ENCODE measurements at places on chromosomes 13 and 19.

- no peak for DNase-seq
These were observed 6.7 kb downstream of the LONP1 start for GRCh38 chr19:5713228-5713627.

DNA sequence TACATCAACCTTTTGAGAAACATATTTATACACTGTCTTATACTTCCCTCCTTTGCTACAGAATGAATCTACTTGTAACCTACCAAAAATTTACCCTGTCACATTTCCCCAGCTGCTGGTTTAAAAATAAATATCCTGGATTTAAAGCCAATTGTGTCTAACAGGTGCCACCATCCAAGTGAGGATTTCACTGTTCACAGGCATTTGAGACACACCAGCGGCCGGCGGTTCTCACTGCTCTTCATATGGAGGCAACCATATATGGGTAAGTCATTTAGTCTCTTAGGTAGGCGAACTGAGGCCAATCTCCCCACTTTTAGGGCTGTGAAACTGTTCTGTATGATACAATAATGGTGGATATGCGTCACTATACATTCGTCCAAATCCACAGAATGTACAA is 26.2 kb downstream of the SLC25A30 start:
- DNase-seq, result no peak

- DNase-seq, result no peak
These were observed 279.5 kb upstream of the PCDH20 start for GRCh38 chr13:61695147-61695546.

DNA sequence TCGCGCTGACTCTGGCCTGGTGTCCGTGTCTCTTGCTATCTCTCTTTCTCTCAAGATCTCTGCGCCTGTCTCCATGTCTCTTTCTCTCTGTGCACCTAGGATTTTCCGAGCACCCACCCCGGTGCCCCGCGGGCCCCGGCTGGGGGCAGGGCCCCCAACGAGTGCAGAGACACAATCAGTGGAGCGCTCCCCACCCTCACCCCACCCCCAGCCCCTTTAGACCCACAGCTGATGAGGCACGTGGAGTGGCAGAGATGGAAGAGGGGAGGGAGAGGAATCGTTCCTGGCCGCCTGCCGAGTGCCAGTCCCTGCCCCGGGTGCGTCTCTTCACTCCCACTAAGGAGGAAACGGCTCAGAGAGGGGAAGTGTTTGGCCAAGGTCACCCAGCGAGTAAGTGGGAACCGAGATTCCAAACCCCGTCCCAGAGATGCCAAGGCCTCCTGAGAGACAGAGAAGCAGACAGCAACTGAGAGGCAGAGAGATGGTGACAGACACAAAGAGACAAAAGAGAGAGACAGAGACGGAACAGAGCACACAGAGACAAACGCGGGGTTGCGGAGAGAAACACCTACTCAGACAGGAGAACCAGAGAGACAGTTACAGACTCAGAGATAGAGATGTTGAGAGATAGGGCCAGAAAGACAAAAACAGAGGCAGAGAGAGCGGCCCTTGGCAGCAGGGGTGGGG is 626 bp upstream of the BCL3 start:
- DNase-seq, result no peak

GRCh38 chr13:21218351-21219035 is 42.0 kb downstream of the MRPL57 start:
- no peak for DNase-seq

DNA sequence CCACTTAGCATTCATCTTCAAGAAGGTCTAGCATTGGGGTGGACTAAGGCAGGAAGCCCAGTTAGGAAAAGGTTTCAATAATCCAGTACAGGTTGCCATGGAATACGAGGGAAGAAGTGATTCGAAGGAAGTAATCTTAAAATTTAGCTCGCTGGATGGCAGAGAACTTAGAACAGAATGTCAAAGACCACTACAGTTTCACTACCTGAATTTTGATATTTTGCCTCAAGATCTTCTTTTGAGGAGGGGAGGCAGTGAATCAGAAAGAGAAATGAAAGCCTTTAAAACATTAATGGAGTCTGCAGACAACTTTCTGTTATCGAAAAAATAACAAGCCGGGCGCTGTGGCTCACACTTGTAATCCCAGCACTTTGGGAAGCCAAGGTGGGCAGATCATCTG is 7.0 kb upstream of the RAB8A start:
- DNase-seq, result no peak

DNA sequence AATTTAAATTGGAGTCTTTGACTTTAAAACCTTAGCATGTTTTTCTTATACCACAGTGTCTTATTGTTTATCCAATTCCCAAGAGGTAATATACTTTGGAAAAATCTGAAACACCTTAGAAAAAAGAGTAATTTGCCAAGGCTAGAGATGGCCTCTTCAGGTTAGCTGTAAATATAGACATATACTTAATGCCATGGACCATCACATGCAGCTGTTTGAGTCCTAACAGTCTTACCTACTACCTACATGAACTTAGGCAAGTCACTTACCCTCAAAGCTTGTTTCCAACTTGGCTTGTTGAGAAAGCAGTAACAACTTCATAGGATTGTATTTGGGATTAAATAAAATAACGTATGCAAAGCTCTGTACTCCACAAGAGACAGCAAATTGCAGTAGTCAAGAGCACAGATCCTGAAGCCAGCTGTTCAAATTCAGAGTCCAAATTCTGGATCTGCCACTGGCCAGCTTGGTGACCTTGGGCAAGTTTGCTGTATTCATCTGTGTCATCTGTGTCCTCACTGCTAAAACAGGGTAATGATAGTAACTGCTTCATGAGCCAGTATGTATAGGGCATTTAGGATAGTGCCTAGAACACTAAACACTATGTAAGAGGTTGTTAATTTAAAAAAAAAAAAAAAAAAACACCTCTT is 13.2 kb upstream of the SPART start:
- DNase-seq, result no peak

- DNase-seq, result no peak
These were observed 202.7 kb downstream of the SHISA2 start for GRCh38 chr13:25848812-25849745.

Measured in NCI-H2081 treated with DMSO at 0.1 percent for 48 hours (cell line).